ENCODE measurements at places on chromosomes 5 and 9.

DNA sequence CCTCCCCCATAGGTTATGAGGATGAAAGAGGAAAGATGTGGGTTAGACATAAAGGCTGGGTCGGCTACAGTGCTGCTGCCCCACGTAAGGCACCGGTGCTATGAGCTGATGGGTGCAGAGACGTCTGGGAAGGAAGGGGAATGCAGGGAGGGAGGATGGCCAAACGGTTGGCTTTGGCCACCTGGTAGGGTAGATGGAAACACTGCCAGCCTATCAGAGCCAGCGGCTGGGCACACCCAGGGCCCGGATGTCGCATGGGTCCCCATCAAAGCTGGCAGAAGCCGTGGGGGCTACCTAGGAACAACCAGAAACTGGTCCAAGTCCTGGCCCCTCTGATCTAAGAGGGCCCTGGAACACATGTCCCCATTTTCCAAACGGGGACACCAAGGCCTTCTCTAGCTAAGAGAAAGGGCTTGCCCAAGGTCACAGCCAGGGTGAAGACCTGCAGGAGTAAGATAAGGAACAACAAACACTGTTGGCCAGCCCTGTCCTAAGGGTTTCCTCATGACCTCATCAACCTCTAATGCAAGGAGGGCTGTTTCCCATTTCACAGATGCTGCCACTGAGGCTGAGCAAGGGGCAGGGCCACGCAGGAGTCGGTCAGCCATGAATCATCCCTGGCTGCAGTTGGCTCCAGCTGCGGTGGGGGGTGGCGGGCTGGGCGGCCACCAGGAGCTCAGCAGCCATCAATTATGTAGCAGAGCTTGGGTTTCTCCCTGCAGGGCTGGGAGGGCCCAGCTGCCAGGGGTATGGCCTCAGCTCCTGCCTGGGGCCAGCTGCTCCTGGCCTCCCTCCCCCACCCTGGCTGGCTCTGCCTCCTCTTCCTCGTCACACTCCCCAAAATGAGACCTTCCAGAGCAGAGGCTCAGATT lies 4.9 kb downstream of the SH3GLB2 start:
- no peak for DNase-seq

GRCh38 chr5:180563994-180564393 lies 27.3 kb downstream of the SCGB3A1 start:
- DNase-seq = no peak

GRCh38 chr5:96527768-96528661 lies 95.0 kb upstream of the PCSK1 start:
- no peak for DNase-seq

- no peak for DNase-seq
These were observed 110.9 kb upstream of the ADAMTSL1 start for GRCh38 chr9:18362901-18363685.

DNA sequence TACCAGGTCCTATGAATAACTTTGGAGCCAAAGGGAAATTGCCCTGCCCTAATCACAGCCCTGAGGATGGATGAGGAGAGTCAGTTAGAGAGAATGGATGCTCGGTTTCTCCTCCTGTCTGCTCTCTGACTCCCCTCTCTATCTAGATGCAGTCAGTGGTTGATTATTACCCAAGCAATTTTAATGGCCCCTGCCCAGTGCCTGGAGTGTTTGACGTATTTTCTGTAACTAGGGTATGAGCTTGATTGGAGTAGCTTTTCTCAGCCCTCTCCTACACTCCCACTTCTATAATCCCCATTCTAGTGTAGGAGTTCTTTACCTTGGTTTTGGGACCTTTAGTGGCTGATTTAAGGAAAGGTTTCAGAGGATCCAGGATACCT lies 60.4 kb downstream of the DOCK2 start:
- DNase-seq = no peak

DNA sequence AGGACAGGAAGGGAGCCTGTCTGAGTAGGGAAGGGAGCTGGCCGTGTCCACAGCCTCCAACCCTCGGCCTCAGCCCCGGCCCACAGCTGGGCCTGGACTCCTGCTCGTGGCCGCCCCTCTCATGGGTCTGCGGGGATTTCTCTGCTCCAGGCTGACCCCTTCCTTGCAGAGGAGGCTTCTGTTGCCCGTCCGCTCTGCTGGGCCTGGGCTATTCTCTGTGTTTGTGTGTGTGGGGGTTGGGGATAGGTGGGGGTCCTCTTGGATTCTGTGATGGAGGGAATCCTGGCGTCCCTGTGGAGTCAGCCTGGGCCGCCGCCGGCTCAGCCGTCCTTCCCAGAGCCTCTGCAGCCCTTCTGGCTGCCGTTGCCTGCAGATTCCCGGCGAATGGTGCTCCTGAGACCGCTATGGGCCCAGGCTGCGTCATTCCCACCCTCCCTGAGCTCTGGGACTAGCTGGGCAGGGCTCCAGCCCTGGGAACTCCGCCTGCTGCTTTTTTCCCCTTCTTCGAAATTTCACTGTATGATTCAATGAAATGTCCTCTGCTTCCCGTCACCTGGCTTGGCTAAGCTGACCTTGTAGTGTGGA lies 64.2 kb downstream of the FGF18 start:
- DNase-seq = no peak

DNA sequence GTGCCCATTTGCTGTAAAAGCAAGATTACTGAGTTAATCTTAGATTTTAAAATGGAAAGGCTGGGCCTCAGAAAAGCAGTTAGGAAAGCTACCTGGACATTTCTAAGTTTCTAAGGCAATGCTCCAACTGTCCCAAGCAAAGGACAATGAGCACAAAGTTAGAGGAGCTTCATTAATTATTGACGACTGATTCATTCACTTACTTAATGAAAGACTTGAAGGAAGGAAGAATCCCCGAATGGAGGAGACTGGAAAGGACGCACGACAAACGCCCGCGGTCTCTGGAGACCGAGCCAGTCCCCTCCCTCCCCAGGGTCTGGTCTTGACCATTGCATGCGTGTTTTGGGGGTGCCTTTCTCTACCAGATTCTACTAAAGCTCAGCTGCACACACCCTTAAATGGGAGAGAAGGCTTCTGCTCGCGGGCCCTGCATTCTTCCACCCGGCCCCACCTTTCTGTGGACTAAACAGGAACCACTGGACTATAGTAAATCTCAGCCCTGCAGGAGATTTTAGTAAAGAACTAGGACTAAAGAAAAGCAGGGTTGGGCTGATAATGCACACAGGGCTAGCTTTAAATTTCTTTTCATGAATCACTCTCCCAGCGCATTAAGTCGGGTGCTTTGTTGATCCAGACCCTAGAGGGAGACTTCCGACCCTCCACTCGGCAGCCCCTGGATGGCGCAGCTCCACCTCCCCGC lies 44.8 kb downstream of the CTSL start:
- no peak for DNase-seq

DNA sequence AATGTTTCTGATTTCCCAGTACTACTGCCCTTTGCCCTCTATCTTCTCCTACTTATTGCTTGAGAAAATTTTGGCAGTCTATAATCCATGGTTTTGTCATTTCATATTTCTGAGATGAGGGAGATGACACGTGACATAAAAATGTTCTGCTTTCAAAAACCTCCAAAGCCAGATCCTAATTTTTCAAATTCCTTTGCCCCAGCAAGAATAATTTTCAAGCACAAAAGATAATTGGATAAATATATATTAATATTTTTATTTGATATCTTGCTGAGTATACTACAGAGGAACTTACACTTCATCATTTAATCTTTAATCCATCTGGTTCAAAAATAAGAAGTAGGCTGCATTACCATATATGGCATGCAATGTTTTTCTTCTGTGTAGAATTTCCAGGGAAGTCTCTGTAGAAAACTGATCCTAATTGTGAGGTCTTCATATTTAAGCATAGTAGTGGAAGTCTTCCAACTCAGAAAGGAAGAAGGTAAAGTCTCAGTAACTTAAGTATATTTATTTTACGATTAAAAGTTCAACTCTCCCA lies 1738.8 kb downstream of the EFNA5 start:
- no peak for DNase-seq

GRCh38 chr5:111135946-111136345 lies 43.8 kb downstream of the WDR36 start:
- no peak for DNase-seq

DNA sequence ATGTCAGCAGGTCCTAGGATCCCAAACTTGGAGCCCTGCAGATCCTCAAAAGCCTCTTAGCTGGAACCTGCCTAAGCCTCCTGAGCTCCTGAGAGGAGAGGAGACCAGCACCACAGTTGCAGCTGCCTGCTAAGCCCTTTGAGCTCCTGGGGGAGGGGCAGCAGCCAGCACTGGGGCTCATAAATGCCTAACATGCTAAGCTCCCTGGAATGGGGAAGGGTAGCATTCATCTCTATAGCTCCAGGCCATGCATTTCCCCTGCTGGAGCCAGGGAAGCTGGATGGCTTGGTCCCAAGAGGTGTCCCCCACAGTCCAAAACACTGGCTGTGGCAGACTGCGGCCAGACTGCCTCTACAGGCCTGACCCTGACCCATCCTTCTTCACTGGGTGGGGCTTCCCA lies 182.7 kb downstream of the KCNN2 start:
- no peak for DNase-seq

- peak; percentile 6 for DNase-seq
These were observed 144.4 kb upstream of the TAS2R1 start for GRCh38 chr5:9774472-9775079.

DNA sequence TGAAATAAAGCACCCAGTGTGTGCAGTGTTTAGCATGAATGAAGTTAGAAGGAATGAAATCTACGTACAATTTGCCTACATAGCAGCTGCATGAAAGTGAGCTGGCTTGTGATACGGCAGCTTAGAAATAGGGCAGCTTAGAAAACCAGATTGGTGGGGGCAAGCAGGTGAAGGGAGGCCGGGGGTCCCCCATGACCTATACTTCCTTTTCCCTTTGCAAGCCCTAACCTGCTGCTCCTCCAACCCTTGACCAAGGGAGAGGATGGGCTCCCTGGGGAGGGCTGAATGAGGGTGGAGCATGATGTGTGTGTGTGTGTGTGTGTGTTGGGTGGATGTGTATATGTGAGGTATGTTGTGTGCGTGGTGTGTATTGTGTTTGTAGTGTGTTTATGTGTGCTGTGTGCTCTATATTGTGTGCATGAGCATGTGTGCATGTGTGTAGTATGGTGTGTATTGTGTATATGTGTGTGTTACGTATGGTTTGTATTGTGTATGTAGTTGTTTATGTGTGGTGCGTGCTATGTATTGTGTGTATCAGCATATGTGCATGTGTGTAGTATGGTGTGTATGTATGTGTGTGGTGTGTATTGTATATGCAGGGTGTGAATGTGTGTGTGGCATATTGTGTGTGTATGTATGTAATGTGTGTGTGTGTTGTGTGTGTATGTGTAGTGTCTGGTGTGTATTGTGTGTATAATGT lies 72.1 kb downstream of the TENT4A start:
- DNase-seq = no peak

DNA sequence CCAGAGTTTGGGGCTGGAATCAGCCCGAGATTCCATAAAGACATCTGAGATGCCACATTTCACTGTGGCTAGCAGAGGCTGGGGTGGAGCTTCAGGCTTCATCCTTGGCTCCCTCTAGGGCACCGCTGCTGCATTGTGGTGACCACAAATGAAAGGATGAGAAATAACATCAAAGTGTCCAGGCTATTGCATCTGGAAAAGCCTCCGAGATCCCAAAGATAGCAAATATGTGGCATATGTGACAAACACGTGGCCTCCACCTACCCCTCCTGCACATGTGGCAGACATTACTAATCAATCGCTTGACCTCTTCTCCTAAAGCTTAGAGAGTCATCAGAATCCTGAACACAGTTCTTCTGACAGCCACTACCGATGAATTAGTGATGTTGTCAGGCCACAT lies 4.5 kb downstream of the SPARC start:
- no peak for DNase-seq

DNA sequence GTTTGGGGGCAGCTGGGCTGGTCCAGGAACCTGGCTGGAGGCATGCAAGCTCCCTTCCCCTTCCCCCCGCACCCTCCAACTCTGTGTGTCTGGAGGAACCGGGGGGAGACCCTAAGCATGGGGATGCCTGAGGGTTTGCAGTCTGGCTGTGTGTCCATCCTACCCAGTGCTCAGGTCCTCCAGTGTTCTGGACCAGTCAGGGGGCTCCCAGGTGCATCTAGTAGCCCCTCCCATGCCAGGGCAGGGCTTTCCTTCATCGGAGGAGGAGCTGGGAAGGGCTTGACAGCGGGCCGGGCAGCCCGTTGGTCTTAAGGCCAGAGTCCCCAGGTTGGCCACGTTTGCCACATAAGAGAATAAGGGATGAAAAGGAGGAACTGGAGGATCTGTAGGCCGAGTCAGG lies 62.6 kb upstream of the IGFBPL1 start:
- no peak for DNase-seq

GRCh38 chr9:129697656-129698253 lies 32.3 kb downstream of the PRRX2 start:
- no peak for DNase-seq

DNA sequence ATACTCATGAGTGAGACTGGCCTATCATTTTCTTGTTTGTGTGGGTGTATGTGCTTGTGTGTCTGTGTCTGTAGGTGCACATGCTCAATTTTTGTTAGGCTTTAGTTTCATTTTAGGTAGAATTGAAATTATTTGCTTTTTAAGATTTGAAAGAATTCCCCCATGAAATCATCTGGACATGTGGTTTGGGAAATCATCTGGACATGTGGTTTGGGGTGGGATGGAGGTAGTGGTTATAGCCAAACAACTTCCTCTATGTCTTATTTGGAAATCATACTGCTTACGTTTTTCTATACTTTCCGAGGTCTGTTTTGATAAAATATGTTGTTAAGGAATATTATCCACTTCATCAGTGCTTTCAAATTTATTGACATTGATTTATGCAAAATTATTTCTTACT lies 485.4 kb upstream of the CLINT1 start:
- DNase-seq = no peak

DNA sequence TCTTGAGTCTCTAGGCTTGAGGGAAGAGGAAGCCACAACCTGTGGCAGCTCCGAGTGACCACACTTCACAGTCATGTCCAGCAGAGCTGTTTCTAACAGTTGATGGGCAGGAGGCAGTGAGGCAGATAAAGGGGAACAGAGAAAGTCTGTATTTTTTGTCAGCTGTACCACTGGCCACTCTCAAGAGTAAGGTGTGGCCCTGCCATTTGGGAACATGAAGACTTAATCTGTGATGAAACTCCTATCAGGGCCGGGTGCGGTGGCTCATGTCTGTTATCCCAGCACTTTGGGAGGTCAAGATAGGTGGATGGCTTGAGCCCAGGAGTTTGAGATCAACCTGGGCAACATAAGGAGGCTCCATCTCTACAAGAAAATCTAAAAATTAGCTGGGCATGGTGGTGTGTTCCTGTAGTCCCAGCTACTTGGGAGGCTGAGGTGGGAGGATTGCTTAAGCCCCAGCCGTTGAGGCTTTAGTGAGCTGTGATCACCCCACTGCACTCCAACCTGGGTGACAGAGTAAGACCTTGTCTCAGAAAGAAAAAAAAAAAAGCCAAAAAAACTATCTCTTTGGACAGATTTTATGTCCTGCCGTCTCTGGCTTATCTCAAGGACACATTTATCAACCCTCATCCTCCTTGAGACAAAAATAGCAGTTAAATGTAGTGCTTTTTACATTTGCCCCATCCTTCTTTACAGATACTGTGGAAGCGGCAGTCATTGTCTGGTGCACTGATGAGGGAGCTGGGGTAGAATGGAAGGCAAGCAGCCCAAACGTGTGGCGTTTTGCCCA lies 11.9 kb upstream of the COL15A1 start:
- DNase-seq = no peak

GRCh38 chr5:33422191-33422590 lies 18.6 kb upstream of the TARS1 start:
- DNase-seq = no peak

GRCh38 chr5:162268694-162269481 lies 201.3 kb downstream of the GABRG2 start:
- no peak for DNase-seq

Data from NCI-H526 (cell line).